Thymus (tissue), 14 donors: ENCODE measurements at places on chromosomes 5 and 9. TPM values are rescaled to one million over a fixed set of nuclear protein-coding genes. Genes with fewer than 3 reads are reported as not detected.

Gene PDE6A
- total RNA-seq, result under 0.01 TPM

DNA sequence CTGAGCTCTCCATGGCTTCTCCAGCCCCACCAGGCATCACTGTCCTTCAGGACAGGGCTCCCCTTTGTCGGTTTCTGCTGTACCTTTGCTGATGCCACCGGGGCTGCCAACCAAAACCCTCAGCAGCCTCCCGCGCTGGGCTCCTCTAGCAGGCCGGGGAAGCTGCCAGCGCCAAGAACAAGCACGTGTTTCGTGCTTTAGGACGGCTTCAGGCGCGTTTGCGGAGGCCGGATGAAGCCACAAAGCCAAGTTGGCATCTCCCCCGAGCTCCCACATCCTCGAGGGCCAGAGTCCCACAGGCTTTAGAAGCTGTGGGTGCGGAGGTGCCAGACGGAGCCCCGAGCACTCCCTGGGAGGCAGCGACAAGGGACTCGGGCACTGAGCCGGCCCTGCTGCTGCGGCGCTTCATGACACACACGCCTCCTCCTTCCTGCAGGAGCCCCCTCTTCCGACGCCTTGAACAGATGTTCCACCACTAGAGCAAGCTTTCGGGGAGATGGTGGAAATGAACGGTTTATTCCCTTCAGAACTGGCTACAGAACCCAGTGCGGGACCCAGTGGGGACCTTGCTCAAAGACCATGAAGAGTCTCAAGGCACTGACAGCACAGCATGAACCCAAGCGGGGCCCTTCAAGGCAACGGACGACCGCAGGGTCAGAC lies 36.7 kb downstream of the SARDH start:
- peak overlapping the region; percentile 14 for H3K4me3 ChIP-seq
- DNase-seq, result peak; percentile 84
- H3K27ac ChIP-seq, result peak overlapping the region; percentile 96
- no peaks in the 10 kb centered on the region for H3K36me3 ChIP-seq

DNA sequence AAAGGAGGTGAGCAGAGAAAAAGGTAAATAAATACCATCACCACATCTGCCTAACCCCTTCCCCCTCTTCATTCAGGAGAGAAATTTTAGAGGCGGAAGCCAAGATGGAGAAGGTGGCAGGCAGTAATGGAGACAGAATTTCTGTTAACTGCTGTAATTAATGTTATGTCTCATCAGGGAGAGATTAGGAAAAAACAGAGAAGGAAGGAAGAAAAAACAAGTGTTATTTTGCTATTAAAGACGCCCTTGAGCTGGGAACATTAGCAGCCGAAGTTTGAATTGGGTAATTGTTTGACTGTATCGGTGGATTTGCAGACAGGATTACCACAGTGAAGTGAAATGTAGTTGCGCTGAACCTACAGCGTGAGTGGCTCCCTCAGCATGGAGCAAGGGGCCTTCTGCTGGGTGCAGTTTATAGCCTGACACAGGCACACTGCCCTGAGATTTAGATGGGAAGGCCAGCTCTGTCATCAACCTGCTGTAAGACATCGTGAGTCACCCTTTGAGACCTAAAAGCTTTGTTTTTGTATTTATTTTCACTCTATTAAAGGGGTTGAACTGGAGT lies 136.3 kb downstream of the ASTN2 start:
- DNase-seq, result no peak
- no peak overlapping the region for H3K27ac ChIP-seq
- no peaks in the 10 kb centered on the region for H3K27me3 ChIP-seq
- H3K4me1 ChIP-seq, result no peaks in the 10 kb centered on the region
- H3K36me3 ChIP-seq, result no peaks in the 10 kb centered on the region

DNA sequence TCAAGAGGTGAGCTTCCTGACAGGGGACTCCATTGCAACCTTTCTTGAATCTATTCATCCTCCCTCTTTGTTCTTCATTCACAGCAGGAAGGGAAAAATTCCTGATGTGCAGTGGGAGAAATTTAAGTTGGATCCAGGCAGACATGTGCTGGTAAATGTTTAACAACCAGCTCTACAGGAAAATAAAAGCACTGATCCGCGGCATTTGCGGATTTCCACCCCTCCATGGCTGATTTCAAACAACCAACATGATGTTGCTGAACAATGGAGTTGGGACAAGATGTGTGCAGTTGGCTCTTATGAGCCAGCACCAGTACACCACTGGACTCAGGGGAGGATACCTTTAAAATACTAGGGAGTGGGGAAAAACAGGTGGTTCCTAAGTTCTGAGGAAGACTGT lies 47.0 kb downstream of the SPRY4 start:
- no peak overlapping the region for H3K4me3 ChIP-seq
- no peak overlapping the region for H3K27ac ChIP-seq
- no peaks in the 10 kb centered on the region for H3K27me3 ChIP-seq
- no peaks in the 10 kb centered on the region for H3K36me3 ChIP-seq
- H3K4me1 ChIP-seq, result no peaks in the 10 kb centered on the region

DNA sequence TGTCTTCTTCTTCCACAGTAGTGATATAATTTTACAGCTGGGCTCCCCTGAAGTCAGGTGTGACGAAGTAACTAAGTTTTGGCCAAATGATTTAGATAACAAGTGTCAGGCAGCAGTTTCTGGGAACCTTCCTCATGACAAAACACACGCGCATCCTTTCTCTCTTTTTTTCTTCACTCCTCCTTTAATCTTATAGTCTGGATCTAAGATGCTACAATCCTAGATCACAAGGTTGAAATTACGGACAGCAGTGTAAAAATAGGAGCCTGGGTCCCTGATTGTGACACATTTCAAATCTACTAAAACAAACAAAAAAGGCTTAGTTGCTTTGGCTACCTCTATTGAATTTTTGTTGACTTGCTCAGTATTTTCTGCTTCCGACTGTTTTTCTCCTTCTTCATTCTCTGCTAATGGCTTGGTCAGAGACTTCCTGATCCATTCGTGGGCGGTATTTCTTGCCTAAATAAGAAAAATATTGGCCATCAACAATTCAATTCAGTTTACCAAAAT lies 36.1 kb downstream of the FAM114A2 start:
- H3K27me3 ChIP-seq, result no peaks in the 10 kb centered on the region
- DNase-seq, result no peak
- no peaks in the 10 kb centered on the region for H3K4me1 ChIP-seq
- H3K27ac ChIP-seq, result no peak overlapping the region

Gene CCDC171
- total RNA-seq, result 13.9 TPM

DNA sequence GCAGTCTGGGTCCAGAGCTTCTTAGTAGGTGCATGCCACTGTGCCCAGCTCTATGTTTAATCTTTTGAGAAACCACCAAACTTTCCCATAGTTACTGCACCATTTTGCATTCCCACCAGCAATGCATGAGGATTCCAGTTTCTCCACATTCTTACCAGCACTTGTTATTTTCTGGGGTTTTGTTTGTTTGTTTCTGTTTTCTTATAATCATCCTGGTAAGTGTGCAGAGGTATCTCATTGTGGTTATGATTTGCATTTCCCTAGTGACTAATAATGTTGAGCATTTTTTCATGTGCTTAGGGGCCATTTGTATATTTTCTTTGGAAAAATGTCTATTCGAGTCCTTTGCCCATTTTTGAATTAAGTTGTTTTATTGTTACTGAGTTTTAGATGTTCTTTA lies 11.4 kb downstream of the FOXE1 start:
- H3K4me1 ChIP-seq, result no peaks in the 10 kb centered on the region
- no peak for DNase-seq
- H3K27ac ChIP-seq, result no peak overlapping the region
- H3K4me3 ChIP-seq, result no peak overlapping the region

- DNase-seq, result no peak
- no peak overlapping the region for H3K27ac ChIP-seq
- no peaks in the 10 kb centered on the region for H3K4me1 ChIP-seq
- H3K4me3 ChIP-seq, result no peak overlapping the region
- no peaks in the 10 kb centered on the region for H3K36me3 ChIP-seq
Measured at GRCh38 chr5:175471628-175472027, 6.7 kb upstream of the SFXN1 start.

Gene SLC6A19
- total RNA-seq, result 0.09 TPM

DNA sequence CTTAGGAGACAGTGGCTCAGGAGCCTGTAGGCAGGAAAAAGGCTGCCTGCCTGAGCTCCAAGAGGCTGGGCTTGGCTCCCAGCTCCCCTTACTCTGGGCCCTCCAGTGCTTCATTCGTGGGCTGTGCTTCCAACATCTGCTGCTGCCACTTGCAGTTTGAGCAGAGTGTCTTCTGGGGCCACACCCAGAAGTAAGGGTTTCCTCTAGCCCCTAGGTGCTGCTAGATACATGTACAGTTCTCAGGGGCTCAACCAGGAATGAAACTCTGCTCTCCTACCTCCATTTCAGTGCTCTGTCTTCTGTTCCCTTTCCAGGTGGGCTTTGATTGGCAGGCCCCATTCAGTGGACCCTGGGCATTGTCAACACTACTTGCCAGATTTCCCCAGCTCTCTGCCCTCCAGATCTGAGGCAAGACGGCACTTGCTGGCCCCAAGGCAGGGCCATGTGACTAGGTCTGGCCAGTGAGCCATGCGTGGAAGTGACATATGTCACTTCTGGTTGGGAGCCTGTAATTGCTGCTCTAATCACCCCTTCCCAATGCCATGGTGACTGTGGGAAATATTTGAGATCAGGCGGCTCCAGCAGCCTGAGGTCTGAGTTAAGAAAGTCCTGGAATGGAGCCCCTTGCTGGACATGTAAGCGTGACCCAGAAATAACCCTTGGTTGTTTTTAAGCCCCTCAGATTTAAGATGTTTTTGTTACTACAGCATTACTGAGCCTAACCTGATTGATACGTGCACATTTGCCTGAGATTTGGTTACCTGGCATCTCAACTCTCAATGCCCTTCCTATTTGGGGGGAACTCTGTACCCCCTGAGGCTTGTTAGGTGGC lies 9.4 kb upstream of the BOD1 start:
- H3K4me3 ChIP-seq, result no peak overlapping the region
- no peaks in the 10 kb centered on the region for H3K36me3 ChIP-seq
- H3K27ac ChIP-seq, result no peak overlapping the region
- peaks cover 7% of the 10 kb centered on the region for H3K27me3 ChIP-seq
- no peaks in the 10 kb centered on the region for H3K4me1 ChIP-seq
- DNase-seq, result no peak

Gene BTNL3
- total RNA-seq, result not detected

DNA sequence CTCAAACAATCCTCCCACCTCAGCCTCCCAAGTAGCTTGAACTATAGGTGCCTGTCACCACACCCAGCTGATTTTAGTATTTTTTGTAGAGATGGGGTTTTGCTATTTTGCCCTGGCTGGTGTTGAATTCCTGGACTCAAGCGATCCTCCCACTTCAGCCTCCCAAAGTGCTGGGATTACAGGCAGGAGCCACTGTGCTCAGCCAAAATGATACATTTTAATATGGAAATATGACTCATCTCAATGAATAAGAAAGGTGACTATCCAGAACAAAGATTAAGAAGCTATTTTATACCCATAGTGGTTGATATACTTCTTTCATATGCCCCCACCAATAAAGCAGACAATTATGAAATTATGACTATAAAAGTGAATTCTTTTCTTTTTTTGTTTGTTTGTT lies 166.2 kb downstream of the NFIB start:
- no peak for DNase-seq
- H3K4me3 ChIP-seq, result no peak overlapping the region
- no peaks in the 10 kb centered on the region for H3K4me1 ChIP-seq

- DNase-seq, result no peak
- H3K4me1 ChIP-seq, result no peaks in the 10 kb centered on the region
- H3K4me3 ChIP-seq, result no peak overlapping the region
- no peaks in the 10 kb centered on the region for H3K27me3 ChIP-seq
Measured at GRCh38 chr5:2675548-2675947, 75.9 kb downstream of the IRX2 start.

DNA sequence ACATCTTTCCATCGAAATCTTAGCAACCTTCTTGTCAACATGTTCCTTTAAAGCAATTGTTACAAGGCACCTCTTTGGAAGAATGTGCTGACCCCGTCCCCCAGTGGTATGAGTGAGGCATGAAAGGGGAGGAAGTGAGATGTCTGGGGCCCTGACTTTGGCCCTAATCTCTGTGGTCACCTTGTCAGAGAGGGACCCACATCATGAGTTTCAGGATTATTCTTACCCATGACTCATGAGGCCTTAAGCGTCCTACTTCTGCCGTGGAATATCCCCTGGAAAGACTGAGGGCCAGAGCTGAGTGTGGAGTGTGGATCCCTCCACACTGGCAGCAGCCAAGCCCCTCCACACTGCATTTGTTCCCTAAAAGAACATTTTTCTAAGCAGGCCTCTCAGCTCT lies 81.2 kb downstream of the FSTL4 start:
- no peak overlapping the region for H3K4me3 ChIP-seq
- no peak for DNase-seq
- no peak overlapping the region for H3K27ac ChIP-seq
- no peaks in the 10 kb centered on the region for H3K36me3 ChIP-seq
- H3K4me1 ChIP-seq, result no peaks in the 10 kb centered on the region

- H3K36me3 ChIP-seq, result no peaks in the 10 kb centered on the region
- H3K27me3 ChIP-seq, result no peaks in the 10 kb centered on the region
- H3K4me1 ChIP-seq, result no peaks in the 10 kb centered on the region
- no peak overlapping the region for H3K4me3 ChIP-seq
- no peak for DNase-seq
Measured at GRCh38 chr5:32543291-32543690, 42.1 kb upstream of the SUB1 start.

DNA sequence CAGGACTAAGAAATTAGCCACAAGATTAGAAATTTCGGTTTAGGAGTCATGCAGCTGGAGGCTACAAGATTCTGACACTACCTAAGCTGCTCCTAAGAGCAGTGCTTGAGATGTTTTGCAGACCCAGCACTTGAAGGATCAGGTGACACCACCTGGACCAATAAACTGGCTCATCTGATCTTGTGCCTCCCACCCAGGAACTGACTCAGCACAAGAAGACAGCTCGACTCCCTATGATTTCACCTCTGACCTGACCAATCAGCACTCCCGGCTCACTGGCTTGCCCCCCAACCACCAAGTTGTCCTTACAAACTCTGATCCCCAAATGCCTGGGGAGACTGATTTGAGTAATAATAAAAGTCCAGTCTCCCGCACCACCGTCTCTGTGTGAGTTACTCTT lies 170.4 kb downstream of the TTC39B start:
- no peaks in the 10 kb centered on the region for H3K36me3 ChIP-seq
- H3K27ac ChIP-seq, result no peak overlapping the region
- DNase-seq, result no peak
- H3K4me3 ChIP-seq, result no peak overlapping the region
- peaks cover 42% of the 10 kb centered on the region for H3K4me1 ChIP-seq

- H3K36me3 ChIP-seq, result no peaks in the 10 kb centered on the region
- H3K4me3 ChIP-seq, result no peak overlapping the region
- DNase-seq, result no peak
- no peaks in the 10 kb centered on the region for H3K27me3 ChIP-seq
- H3K27ac ChIP-seq, result no peak overlapping the region
Measured at GRCh38 chr5:110969502-110969901, 102.0 kb upstream of the TSLP start.
